Stimulated activated CD8-positive, alpha-beta memory T cell treated with anti-CD3 and anti-CD28 coated beads, Interleukin-7, amount 100 ng/mL, for 1 hour (primary cell): ENCODE measurements at places on chromosomes 7 and 10.

GRCh38 chr7:151298765-151299164 lies 42.8 kb upstream of the NUB1 start:
- DNase-seq, result no peak

GRCh38 chr7:11336432-11336831 lies 362.8 kb downstream of the PHF14 start:
- no peak for DNase-seq

DNA sequence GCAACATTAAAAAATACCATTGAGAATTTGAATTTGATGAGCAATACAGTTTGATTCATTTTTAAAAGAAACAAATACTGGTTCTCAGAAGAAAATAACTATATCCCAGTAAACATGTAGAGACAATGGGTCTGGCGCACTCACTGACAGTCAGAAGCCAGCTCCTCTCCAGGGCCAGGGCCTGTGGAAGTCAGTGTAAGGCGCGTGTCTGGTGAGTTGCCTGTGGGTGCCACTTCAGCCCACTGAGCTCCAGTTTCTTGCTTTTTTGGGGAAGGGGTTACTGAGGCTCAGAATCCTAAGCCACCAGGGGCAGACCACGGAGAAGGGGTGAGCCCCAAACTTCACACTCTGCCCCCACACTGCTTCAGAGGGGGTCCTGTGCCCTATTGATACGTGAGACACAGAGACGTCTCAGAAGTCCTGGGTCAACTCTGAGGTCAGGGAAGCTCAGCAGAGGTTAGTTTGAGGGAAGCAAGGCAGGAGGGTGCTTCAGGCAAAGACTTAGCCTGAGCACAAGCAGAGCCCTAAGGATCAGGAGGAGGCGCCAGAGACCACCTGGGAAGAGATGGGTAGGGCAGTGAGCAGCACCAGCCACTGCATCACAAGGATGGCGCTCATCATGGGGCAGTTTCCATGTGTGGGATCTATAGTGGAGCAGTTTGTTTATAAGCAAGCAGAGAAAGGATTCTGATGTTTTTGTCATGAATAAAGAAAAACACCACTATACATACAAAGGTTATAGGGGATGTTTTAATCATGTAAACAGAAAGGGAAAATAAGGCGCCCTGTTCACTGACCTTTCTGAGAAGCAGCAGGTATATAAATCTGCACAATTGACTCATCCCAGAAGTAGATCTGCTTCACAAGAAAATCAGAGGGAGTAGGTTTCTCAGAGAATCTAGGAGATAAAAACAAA lies 95.7 kb downstream of the PKD1L1 start:
- DNase-seq, result no peak

DNA sequence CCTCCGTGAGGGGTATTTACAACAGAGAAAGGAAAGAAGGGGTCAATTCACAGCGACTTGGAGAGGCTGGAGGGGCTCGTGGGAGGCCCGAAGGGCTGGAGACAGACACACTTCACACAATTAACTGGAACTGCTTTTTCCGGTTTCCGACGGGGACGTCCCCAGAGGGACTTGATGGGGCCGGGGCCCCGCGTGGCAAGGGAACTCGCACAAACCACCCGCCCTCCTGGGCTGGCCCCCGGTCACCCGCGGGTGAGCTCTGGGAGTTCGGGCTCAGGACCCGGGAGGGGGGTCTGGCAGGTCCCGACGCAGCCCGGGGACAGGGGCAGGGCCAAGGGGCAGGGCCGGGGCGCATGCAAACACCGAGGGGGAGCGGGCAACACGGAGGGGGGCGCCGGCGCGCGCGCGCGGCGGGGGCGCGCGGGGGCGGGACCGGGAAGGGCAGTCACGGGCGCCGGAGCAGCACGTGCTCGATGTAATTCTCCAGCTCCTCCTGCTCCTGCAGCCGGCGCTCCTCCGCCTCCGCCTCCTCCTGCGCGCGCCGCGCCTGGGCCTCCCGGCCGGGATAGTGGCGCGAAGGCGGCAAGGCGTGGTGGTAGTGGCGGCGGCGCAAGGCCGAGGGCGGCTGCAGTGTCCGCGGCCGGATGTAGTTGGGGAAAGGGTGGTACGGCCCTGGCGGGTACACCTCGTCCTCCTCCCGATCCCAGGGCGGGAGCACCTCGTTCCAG lies 2.7 kb downstream of the VGF start:
- DNase-seq, result no peak

GRCh38 chr7:154686305-154686704 lies 316.6 kb downstream of the PAXIP1 start:
- no peak for DNase-seq

DNA sequence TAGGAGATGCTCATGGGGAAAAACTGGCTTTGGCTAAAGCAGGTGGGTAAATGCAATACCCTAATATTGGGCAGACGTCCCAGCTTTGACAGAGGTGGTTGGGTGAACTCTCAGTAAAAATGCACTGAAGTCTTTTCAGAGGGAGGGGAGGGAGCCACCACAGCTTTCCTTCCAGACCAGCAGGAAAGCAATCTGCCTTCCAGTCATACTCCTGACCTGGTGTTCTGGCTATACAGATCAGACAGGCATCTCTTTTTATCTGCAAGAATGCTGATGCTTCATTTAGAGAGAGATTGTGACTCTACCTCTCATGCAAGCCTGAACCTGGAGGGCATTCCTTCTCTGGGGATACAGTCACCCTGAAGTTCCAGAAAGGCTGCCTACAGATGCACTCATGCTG lies 52.6 kb upstream of the ICA1 start:
- no peak for DNase-seq

DNA sequence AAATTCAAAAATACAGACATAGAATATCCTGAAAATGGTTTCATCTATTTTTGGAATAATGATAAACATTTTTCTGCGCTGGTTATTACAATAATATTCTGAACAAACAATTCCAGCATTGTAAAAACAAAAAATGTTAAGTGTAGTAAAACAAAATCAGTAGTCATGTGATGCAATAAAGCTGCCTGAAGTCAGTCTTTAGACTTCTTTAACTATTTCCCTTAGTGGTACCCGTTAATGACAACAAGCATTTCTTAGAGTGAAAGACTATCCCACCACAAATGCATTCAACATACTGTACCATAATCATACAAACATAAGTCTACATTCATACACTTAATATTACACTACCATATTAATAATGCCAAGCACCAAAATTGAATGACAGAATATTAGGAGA lies 1.6 kb downstream of the SKAP2 start:
- no peak for DNase-seq

DNA sequence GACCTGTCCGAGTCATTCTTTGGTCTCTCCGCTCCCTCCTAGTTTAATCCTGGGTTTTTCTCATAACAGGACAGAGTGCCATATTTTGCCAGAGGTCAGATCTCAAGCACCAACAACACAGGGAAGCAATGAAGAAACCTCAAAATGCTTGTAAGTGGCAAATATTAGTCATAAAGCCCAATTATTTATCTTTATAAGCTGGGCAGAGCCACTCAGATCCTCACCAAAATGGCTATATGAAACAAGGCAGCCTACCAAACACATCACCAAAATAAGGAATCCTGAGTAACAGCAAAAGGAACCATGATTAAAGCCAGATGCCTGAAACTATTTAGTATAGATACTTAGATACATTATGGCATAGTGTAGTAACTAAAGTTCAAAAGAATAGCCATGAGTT lies 4.7 kb downstream of the ECD start:
- DNase-seq, result no peak

DNA sequence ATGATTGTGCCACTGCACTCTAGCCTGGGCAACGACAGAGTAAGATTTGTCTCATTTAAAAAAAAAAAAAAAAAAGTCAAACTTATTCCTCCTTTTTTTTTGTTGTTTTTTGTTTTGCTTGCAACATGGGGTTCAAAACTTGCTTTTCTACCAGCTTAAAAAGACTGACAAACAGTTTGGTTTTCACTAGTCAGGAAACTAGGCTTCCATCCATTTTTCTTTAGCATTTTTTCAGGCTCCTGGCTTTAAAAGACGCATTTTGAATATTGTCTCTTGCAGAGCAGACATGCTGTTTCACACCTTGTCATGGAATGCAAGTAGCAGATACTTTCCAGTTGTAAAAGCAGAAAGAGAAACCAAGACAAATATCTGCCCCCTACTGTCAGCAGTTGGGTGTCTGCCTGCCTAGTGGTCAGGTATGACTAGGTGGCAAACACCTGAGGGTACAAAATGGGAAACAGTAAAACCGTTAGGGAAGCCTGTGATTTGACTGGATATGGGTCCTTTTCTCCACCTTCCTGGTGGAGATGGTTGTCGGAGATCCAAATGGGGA lies 139.9 kb downstream of the CCDC71L start:
- no peak for DNase-seq

- DNase-seq, result no peak
These were observed 24.7 kb upstream of the SLC18A3 start for GRCh38 chr10:49585387-49585786.

GRCh38 chr10:110074298-110074697 lies 66.5 kb downstream of the ADD3 start:
- DNase-seq, result no peak

- DNase-seq, result no peak
These were observed 86.4 kb upstream of the DGKB start for GRCh38 chr7:14988941-14989340.

GRCh38 chr7:155861480-155861868 lies 49.2 kb upstream of the SHH start:
- no peak for DNase-seq

- DNase-seq, result no peak
These were observed 138.1 kb upstream of the EFCAB10 start for GRCh38 chr7:105719395-105719794.

DNA sequence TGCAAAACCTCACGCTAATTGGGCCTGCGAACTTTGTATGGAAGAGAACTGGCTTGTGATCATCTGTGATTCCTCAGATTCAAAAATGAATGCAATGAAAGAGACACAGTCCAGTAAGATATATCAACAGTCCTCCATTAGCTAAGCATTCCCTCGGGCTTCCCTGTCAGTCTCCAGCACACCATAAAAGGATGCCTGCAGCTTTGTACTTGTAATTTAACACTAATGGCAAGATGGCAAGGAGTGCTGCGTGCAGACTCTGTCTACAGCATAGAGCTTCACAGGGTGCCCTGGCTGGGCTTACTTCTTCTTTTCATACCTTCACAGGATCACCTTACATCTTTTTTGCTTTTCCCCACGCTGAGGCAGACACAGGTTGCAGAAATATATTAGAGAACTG lies 200.0 kb downstream of the GFRA1 start:
- no peak for DNase-seq

DNA sequence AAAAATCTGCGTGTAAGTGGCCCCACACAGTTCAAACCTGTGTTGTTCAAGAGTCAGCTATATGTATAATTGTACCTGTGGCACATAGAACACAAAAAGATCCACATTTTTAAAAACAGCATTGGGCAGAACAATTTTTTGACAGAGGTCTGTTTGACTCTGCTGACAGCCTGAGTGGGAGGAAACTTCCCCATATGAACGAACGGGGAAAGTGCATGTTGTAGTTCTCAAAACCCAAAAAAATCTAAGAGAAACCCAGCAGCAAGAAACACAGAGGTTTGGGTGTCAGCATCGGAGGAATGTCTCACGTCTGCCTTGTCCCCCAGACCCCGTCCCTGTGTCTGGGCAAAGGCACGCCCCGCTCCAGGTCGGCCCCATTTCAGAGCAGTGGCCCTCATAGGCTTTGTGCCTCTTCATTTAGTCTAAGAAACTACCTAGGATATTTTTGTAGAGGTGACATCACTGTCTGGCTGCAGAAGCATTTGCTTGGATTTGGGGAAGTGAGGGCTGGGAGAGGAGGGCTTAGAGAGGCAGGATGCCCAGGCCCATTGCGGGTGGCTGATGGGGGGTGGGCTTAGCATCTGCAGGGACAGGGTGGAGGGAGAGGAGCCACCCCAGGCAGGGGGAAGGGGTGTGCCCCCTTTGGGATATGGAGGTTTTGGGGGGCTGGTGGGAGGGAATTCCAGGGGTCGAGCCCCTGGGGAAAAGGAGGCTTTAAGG lies 11.0 kb downstream of the CUX1 start:
- no peak for DNase-seq

GRCh38 chr7:98399462-98399861 lies 1.4 kb downstream of the BAIAP2L1 start:
- DNase-seq, result no peak

GRCh38 chr7:36526863-36527548 lies 137.3 kb downstream of the ANLN start:
- no peak for DNase-seq

DNA sequence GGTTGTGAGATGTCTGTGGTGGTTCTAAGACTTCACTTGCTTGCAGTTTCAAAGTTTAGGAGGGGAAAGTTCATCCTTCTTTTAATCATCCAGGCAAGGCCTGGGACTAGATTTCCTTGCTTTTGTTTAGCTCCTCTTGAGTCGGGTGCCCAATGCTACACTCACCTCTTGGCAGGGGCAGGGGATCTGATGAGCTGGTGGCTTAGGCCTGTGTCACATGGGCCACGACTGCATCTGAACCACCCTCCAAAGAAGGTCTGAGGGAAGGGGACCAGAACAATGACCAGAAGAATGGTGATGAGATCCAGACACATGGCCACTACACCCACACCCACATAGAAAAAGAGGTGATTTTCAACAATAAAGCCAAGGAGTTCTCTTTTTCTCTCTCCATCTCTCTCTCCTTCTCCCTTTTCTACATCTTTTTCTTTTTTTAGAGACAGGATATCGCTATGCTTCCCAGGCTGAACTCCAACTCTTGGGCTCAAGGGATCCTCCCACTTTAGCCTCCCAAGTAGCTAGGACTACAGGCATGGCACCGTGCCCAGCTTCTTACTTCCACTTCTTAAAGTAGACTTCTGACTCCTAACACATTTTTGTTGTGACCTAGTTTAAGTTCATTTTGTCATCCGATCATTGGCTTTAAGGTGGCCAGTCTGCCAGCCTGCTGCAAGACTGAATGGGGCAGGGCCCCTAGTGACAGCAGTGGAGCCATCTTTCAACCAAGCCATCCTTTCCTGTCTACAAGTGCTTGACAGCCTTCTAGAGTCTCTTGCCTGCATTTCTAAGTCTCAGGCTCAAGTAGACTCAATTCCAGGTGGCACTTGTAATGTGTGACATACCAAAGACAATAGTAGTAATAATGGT lies 350.9 kb downstream of the RNLS start:
- DNase-seq, result no peak

GRCh38 chr7:134415700-134416099 lies 43.2 kb downstream of the AKR1B1 start:
- DNase-seq, result no peak

- no peak for DNase-seq
These were observed 218.2 kb upstream of the KLF14 start for GRCh38 chr7:130951976-130952876.

DNA sequence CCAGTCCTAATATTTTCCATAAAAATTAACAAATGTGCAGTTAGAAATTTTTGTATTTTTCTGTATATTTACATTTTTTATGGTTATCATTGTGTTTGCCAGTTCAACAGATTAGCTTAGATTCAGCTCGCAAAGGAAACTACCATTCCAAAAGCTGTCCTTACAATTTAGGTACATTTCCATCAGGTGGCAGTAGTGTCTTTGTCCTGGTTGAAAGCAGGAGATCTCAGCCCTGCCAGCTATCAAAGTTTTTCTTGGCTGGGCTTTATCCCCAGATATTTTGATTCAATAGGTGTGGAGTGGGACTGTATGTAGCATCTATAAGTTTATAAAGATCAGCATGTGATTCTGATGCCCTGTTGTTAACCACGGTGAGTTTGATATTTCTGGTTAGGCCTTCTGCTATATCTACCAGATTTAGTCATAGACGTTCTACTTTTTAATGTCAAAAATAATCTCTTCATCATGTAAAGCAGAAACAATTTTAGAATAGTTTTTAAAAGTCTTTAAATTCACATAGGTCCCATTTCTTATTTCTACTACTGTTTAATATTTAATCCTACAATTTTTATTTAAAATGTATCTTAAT lies 15.5 kb upstream of the ICA1 start:
- no peak for DNase-seq

- DNase-seq, result no peak
These were observed 86.9 kb upstream of the GNA12 start for GRCh38 chr7:2931034-2931415.
